ENCODE measurements at places on chromosomes 16 and 17.

GRCh38 chr17:32357615-32358014 lies 7.7 kb downstream of the ZNF207 start:
- no peak for DNase-seq

DNA sequence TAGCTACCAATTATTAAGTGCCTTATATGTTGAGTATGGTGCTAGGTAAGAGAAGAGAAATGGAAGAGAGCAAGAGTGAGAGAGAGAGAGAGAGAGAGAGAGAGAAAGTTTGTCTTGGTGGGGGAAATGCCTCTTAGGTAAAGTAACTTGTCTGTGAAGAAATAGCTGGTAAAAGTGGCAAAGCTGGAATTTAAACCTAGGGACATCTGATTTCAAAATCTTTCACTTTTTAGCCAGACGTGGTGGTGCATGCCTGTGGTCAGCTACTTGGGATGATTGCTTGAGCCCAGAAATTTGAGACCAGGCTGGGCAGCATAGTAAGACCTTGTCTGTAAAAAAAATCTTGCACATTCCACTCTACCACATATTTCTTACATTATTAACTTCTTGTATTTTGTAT lies 23.0 kb upstream of the CDR2 start:
- no peak for DNase-seq

GRCh38 chr16:67509016-67509415 lies 19.6 kb upstream of the RIPOR1 start:
- DNase-seq, result no peak

DNA sequence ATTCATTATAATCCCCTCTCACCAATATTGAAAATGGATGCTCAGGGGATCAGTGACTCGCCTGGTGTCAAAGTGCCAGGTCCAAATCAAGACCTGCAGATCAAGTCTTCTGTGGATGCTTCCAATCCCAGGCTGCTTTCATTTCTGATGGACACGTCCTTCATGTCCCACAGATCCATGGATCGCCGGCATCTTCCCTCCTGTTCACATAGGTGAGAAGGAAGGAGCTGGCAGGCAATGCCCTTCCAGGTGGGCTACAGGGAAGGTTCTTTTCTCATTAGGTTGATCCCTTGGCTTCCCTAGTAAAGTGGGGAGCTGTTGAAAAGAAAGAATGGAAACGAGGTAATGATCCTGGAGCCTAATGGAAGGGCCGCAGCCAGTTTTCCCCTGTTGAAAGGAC lies 159.7 kb upstream of the RPH3AL start:
- DNase-seq, result no peak

GRCh38 chr17:37604556-37604955 lies 4.7 kb downstream of the SYNRG start:
- DNase-seq, result no peak

DNA sequence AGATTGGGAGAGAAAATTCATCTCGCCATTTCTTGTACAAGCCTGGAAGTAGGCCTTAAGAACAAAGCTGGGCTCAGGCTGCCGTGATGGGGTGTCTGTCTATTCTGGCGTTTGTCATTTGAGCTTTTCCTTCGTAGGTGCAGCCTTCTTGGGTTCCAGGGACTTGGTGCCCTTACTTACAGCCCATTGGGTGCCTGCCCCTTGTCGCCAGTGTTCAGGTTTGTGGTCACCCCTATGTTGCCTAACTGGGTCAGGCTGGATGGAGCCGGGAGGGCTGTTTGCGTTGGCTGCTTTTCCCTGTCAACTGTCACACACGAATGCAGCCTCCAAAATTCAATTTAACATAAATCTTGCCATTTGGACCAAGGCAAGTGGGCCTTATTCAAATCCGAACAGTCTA lies 23.7 kb upstream of the MED9 start:
- DNase-seq, result no peak

DNA sequence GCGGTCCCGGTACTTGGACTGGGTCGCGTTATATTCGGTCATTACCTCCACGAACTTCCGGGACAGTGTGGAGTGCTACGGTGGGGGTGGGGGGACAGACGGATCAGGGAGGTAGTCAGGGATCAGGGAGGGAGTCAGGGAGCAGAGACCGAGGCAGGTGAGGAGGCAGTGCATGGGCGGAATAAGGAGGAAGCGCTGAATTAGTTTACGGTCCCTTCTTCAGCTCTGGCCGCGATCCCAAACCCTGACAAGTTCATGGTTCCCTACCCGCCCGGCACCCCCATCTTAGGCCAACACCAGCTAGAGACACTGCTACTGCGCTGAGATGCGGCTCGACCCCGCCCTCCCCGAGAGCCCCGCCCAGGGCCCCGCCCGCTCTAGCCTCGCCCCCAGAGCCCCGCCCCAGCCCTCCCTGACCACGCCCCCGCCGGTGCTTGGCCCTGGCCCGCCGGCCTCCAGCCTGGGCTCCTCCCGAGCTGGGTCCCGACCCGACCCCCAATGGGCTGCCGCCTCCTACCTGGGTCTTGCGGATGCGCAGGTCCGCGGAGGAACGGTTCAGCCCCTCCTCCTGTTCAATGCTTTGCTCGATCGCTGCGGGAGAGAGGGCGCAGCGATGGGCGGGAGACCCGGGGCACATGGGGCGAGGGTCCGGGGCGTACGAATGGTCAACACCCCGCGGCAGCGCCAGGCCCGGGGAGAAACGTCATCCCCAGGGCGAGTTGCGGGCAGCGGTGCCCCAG lies 12.1 kb downstream of the HSD3B7 start:
- DNase-seq, result peak; percentile 46

GRCh38 chr17:12726131-12726530 lies 60.4 kb downstream of the MYOCD start:
- no peak for DNase-seq

DNA sequence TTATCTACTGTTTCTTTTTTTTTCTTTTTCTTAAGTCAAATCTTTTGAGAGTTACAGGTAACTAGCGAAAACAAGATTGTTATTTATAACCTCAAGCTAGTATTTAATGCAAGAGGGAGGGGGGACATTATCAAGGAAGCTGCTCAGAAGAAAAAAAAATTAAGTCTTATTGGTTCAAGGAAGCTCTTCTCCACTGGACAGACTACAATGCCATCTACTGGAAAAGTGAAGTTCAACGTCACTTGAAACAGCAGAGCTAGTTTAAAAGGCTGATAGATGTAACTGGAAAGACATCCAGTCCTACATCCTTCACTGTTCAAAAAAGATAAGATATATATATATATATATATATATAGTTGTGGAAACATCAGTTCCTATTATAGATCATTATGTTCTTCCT lies 418.0 kb upstream of the PSMD7 start:
- DNase-seq, result no peak

DNA sequence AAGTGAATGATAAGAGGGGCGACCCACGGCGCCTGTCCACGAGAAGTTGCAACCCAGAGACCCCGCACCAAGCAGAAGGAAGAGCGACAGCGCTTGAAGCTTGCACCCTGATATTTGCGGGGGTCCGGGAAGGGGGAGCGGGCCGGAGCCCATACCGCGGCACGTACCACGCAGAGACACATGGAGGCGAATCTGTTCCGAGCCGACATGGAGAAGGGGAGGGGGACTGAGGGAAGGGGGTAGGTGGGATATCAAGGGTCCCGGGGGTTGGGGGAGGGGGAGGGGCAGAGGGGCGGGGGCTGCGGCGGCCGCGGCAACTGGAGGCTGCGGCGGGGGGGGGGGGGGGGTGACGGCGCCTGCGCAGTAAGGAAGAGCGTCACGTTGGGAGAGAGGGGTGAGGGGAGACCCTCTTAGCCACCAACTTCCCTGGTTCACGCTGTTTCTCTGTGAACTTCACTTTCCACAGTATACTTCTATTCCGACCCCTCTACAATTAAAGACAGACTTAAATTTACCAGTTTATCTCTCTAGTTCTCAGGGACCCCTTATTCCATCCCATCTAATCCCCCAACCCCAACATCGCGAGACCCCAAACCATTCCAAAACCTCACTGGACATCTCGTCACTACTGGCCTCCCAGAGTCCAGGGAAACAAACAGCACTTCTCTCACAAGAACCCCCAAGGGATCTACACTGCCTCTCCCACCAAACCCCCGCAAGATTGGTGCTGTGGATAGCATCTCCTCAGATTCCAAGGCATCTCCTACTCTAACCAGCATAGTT lies 8.0 kb downstream of the DLG4 start:
- no peak for DNase-seq

DNA sequence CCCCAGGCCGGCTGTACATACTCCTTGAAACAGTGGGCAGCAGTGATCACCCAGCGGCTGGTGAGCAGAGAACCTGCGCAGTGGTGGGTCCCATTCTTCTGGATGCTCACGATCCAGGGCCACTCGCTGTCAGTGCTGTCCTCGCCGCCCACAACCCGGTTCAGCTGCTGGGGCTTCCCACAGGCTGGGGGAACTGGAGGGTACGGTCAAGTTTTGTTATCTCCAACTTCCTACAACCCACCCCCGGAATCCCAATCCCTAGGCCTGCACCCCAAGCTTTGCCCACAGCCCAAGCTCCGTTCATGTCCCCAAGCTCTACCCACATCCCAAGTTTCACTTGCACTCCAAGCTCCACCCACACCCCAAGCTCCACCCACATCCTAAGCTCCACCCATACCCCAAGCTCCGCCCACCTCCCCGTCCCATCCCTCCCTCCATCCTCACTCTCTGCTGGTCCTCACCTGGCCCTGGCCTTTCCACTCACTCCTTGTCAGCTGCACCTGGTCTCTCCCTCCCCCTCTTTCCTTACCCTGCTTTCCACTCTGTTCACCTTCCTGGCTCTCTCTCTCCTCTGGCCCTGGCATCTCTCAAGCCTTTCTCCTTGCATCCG lies 1.8 kb downstream of the PRSS22 start:
- DNase-seq, result no peak

GRCh38 chr17:49708515-49709183 lies 885 bp upstream of the SLC35B1 start:
- no peak for DNase-seq

DNA sequence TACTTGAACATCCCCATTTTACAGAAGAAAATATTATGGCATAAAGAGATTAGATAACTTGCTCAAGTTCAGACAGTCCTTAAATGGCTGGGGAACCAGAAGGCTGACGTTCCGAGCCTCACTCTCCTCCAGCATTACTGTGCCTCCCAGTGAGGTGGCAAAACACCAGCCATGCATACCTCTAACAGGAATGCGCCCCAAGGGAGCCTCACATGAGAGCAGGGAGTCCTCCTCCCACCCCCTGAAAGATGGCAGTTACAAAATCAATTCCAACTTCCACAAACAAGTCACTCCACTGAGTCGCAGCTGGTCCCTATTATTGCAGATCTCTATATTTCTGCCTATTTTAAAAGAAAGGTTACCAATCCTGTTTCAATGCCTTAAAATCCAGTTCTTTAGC lies 55.5 kb downstream of the ANKFY1 start:
- no peak for DNase-seq

- no peak for DNase-seq
Observed at GRCh38 chr16:6484935-6485334, 847.7 kb upstream of the RBFOX1 start.

- DNase-seq, result no peak
Observed at GRCh38 chr16:49811644-49812334, 44.1 kb downstream of the ZNF423 start.

- DNase-seq, result no peak
Observed at GRCh38 chr17:29045734-29046472, 3.0 kb downstream of the PIPOX start.

- no peak for DNase-seq
Observed at GRCh38 chr16:12318661-12319427, 342.3 kb downstream of the SNX29 start.
